ENCODE measurements at places on chromosomes 1 and 21. TPM values are rescaled to one million over a fixed set of nuclear protein-coding genes. Genes with fewer than 3 reads are reported as not detected.

Gene EPS8L3
- total RNA-seq = not detected

- H3K4me1 ChIP-seq = no peaks in the 10 kb centered on the region
- no peaks in the 10 kb centered on the region for H3K36me3 ChIP-seq
- DNase-seq = no peak
- no peak overlapping the region for H3K27ac ChIP-seq
- H3K27me3 ChIP-seq = no peaks in the 10 kb centered on the region
Measured at GRCh38 chr1:119564548-119564947, 57.5 kb downstream of the HSD3B1 start.

Gene NPHS2
- not detected for total RNA-seq

Gene FNDC5
- 0.84 TPM for total RNA-seq

GRCh38 chr1:145889722-145890121 lies 4.1 kb upstream of the ANKRD35 start:
- H3K27ac ChIP-seq = no peak overlapping the region
- no peaks in the 10 kb centered on the region for H3K36me3 ChIP-seq
- H3K27me3 ChIP-seq = 0 out of 2 replicates have a peak, but pooled peaks cover 5% of the 10 kb centered on the region
- no peak for DNase-seq
- peaks cover 33% of the 10 kb centered on the region for H3K4me1 ChIP-seq

GRCh38 chr1:72062584-72062983 lies 219.8 kb downstream of the NEGR1 start:
- no peak for DNase-seq
- no peak overlapping the region for H3K27ac ChIP-seq
- H3K4me3 ChIP-seq = no peak overlapping the region
- H3K36me3 ChIP-seq = no peaks in the 10 kb centered on the region
- no peaks in the 10 kb centered on the region for H3K27me3 ChIP-seq

Gene PBXIP1
- 25.2 TPM for total RNA-seq
